Kidney (tissue), 22 donors: ENCODE measurements at places on chromosomes 6 and 20.

DNA sequence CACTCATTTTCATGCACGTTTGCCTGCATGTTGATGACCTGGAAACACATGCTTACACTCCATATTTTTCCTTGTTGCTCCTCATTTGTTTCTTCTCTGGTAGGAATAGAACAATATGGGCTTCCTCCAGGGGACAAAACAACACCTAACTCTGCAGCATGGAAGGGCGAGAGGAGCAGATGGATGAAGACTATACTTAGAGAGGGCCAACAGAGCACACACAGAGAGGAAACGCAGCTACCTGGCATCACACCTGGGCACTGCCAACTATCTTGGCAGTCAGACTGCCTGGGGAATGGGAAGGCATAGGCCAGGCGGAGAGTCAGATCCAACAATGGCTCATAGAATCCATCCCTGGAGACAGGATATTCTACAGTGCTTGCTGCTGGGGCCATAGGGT is 290.9 kb downstream of the CD83 start:
- DNase-seq: no peak

- no peak for DNase-seq
These were observed 257.6 kb downstream of the NFATC2 start for GRCh38 chr20:51284871-51285270.

DNA sequence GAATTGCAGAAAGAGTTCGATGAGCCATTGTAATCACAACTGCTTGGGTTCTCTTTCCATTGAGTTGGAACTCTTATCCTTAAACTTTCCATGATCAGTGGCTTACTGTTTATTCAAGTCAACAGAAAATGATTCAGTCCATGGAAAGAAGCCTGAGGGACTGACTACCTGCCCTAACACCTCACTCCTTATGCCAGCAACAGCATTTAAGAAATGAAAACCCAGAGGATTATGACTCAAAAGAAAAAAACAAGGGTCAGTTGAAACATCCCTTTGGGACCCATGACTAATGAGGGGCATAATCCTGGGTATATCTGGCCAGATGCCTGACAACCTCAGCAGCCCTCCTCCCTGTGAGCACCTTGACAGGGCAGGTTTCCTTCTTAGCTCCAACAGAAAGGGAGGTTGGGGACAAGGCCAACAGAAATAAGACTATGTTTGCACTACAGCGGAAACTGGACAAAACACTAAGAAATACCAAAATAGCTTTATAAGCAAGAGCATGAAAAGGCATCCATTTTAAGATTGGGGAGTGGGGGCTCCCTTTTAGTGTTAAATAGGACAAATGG is 106.7 kb downstream of the MAP3K5 start:
- DNase-seq: no peak

- peak; percentile 31 for DNase-seq
These were observed 57.4 kb downstream of the GJA10 start for GRCh38 chr6:89951574-89952104.

DNA sequence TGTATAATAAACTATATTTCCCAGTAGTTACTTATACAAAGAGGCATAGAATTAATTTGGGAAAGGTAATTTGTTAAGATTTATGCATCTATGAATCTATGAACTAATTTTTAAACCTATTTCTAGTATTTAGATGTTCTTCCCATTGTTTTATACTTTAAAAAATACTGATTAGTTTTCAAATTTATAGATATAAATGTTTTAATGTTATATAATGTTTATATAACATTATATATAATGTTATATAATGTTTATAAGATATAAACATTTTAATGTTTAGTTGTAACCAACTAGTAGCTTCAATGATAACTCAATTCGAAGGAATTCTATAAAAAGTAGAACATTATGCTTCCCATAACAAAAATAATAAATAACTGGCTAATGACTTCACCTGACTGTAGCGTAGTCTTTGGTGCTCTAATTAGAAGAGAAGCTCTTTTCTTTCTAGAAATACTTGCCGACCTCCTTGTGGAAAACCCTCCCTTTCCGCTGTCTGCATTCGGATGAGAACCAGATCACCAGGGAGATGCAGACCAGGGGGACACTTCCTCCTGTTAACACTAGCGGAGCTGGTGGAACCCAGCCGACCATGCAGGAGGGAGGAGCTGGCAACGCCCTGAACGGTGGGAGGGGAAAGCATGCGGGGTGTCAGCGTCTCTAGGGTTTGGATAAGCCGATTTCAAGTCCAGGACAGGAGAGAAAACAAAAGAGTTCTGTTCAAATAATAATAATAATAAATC is 158.4 kb downstream of the OR2B2 start:
- DNase-seq: peak; percentile 90

DNA sequence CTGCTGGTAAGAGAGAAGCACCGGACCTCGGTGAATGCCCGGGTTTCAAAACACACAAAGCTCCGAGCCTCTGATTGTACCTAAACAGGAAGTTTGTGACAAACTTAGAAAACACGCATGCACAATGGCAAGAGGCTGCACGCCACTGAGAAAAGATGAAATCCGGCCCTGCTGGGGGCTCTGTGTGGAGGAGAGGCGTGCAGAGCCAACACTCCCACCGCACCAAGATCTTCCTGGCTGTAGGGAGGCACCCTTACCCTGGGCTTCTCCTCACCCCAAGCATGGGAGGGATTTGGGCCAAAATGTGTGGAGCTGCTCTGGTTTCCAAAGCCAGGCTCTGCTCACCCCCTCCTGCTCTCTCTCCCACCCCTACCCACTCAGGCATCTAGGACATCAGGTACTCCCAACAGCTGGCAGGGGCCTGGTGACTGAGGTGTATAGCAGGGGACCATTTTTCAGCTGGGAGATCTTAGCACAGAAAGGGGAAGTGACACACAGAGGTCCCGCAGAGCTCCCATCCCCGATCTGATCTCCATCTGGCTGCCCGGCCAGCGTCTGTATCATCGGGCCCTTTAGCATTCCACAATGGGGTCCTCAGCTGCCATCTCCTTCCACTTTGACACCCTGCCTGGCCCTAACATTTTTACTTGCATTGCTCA is 84.2 kb downstream of the TRERF1 start:
- DNase-seq: no peak
